Naive thymus-derived CD4-positive, alpha-beta T cell (primary cell): ENCODE measurements at places on chromosomes 1 and 21. TPM values are rescaled to one million over a fixed set of nuclear protein-coding genes. Genes with fewer than 3 reads are reported as not detected.

- H3K4me1 ChIP-seq, result no peaks in the 10 kb centered on the region
- H3K27me3 ChIP-seq, result no peaks in the 10 kb centered on the region
- no peak overlapping the region for H3K4me3 ChIP-seq
- no peak for DNase-seq
These were observed 41.6 kb upstream of the LRIG2 start for GRCh38 chr1:113031171-113031933.

DNA sequence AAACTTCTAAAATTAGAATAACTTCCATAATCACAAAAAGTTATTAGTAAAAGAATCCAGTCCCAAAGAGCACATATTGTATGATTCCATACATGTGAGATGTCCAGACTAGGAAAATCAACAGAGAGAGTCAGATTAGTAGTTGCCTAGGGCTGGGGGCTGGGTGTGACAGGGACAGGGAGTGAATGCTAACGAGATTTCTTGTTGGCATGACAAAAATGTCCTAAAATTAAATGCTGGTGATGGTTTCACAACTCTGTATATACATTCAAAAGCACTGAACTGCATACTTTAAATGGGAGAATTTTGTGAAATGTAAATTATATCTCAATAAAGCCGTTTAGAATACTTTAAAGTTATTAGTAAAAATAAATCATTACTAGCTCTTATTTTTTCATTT is 92.2 kb downstream of the SLC44A5 start:
- H3K27me3 ChIP-seq, result no peaks in the 10 kb centered on the region
- no peak overlapping the region for H3K27ac ChIP-seq
- no peak overlapping the region for H3K4me3 ChIP-seq
- no peak for DNase-seq

- no peaks in the 10 kb centered on the region for H3K27me3 ChIP-seq
- no peak for DNase-seq
- no peaks in the 10 kb centered on the region for H3K36me3 ChIP-seq
- no peaks in the 10 kb centered on the region for H3K4me1 ChIP-seq
- H3K4me3 ChIP-seq, result no peak overlapping the region
These were observed 31.2 kb downstream of the FMN2 start for GRCh38 chr1:240122639-240123613.

- peak; percentile 46 for DNase-seq
- no peaks in the 10 kb centered on the region for H3K27me3 ChIP-seq
- no peak overlapping the region for H3K27ac ChIP-seq
- H3K36me3 ChIP-seq, result no peaks in the 10 kb centered on the region
- H3K4me3 ChIP-seq, result no peak overlapping the region
- no peaks in the 10 kb centered on the region for H3K4me1 ChIP-seq
These were observed 4.0 kb upstream of the LACTBL1 start for GRCh38 chr1:22976461-22977243.

DNA sequence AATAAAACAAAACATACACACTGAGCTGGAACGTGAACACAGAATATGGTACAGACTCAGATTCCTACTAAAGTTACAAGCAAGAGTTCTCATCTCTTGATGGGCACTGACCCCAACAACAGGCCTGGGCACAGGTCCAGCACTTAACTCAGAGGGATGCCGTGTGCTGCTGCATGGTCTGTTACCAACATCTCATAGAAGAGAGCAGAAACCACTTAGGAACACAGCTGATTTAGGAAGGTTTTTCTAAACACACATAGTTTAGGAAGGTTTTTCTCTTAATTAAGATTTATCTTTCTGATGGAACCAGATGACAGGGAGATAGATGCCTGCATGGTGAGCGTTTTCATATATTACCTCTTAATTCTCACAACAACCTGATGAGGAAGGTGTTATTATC is 1.5 kb downstream of the GCLM start:
- DNase-seq, result no peak
- H3K27me3 ChIP-seq, result no peaks in the 10 kb centered on the region
- H3K27ac ChIP-seq, result no peak overlapping the region
- H3K36me3 ChIP-seq, result no peaks in the 10 kb centered on the region
- no peak overlapping the region for H3K4me3 ChIP-seq

GRCh38 chr1:242743983-242744780 is 219.7 kb upstream of the PLD5 start:
- H3K4me3 ChIP-seq, result no peak overlapping the region
- no peak overlapping the region for H3K27ac ChIP-seq
- no peaks in the 10 kb centered on the region for H3K27me3 ChIP-seq
- no peak for DNase-seq
- no peaks in the 10 kb centered on the region for H3K36me3 ChIP-seq
- H3K4me1 ChIP-seq, result no peaks in the 10 kb centered on the region

GRCh38 chr21:31660259-31660565 is 719 bp downstream of the SOD1 start:
- H3K27me3 ChIP-seq, result no peaks in the 10 kb centered on the region
- peak overlapping the region; percentile 79 for H3K4me3 ChIP-seq
- DNase-seq, result no peak
- no peaks in the 10 kb centered on the region for H3K36me3 ChIP-seq

- H3K27ac ChIP-seq, result no peak overlapping the region
- no peak overlapping the region for H3K4me3 ChIP-seq
- no peaks in the 10 kb centered on the region for H3K4me1 ChIP-seq
- no peak for DNase-seq
- H3K36me3 ChIP-seq, result peaks cover 14% of the 10 kb centered on the region
- no peaks in the 10 kb centered on the region for H3K27me3 ChIP-seq
These were observed 217.5 kb downstream of the FAF1 start for GRCh38 chr1:50742523-50742922.

- H3K4me1 ChIP-seq, result peaks cover 16% of the 10 kb centered on the region
- no peak for DNase-seq
- peak overlapping the region; percentile 69 for H3K4me3 ChIP-seq
- H3K36me3 ChIP-seq, result no peaks in the 10 kb centered on the region
These were observed 732 bp downstream of the GREM2 start for GRCh38 chr1:240611228-240611618.

DNA sequence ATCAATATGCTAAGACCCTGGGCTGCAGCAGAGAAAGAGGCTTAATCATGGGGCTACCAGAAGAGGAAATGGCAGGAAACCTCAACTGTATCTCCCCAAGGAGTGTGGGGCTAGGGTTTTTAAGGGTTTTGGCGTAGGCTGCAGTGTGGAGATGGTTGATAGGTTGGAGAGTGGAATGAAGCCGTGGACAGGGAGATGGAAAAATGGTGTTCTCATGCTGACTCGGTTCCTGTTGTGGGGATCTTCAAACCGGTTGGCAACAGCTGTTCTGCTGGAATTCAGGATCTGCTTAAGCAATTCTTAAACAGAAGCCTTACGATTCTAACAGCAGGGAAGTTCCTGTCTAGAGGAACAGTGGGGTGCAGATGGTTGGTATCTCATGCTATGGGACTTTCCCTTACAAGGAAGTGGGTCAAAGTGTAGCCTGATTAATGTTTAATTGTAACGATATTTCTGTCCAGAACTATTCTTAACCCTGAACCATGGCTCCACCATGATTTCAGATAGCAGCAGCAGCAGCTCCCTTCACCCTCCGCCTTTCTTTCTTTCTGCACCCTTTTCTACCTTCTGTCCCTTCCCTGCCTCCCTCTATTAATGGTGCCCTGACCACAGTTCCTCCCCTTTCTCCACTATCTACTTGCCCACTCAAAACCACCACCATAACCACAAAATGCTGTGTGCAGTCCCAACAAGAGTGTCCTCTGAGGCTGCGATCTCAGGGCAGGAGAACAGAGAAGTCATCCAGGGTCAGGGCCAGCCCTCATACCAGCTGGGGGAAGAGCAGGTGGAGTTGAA is 30.8 kb downstream of the RSPH1 start:
- no peak overlapping the region for H3K27ac ChIP-seq
- no peaks in the 10 kb centered on the region for H3K27me3 ChIP-seq
- H3K4me1 ChIP-seq, result peaks cover 52% of the 10 kb centered on the region
- no peaks in the 10 kb centered on the region for H3K36me3 ChIP-seq
- DNase-seq, result no peak

DNA sequence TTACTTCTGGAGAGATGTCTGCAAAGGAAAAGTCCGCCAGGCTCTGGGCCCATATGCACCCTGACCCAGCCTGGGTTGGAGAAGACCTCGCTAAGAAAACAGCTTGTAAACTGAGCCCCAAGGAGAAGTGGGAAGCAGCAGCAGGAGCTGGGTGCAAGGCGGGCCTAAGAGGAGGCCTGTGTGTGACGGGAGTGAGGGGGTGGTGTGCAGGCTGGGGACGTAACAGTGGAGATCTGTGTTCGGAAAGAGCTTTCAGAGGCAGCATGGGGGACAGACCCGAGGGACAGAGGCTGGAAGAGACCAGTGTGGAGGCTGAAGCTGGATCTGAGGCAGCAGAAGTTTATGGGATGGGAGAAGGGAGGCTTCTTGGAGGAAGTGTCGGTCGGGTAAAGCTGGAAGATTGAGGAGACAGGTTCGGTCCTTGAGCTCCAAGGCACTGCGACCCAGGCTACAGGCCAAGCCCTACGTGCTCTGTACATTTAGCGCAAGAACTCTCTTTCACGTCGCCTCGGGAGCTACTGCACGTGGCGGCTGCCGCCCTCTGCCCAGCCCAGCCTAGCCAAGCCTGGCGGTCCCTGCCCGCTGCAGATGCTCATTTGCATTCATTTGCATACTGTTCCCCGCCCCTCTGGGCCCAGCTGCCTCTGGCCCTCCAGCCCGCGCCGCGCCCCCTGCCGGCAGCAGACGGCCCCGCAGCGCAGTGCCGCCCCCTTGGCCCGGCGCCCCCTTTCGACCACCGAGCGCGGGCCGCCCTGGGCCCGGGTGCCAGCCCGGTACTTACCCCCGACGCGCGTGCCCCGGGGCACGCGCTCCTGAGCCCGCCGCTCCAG is 6.3 kb downstream of the HPCA start:
- peaks cover 24% of the 10 kb centered on the region for H3K27me3 ChIP-seq
- H3K36me3 ChIP-seq, result no peaks in the 10 kb centered on the region
- H3K4me3 ChIP-seq, result no peak overlapping the region
- no peak for DNase-seq

GRCh38 chr1:207454046-207454964 is at the start of gene CR2:
TSS of gene CR2 (plus strand) at chr1:207454328. CDS start at chr1:207454419, 91 bp downstream.
- DNase-seq, result peak; percentile 40
- H3K27me3 ChIP-seq, result peaks cover 7% of the 10 kb centered on the region
- peak within 1 kb of the TSS; percentile 48 for H3K27ac ChIP-seq
- no peaks in the 10 kb centered on the region for H3K36me3 ChIP-seq
- H3K4me1 ChIP-seq, result peaks cover 35% of the 10 kb centered on the region

GRCh38 chr1:221435504-221435904 is 306.4 kb downstream of the DUSP10 start:
- no peaks in the 10 kb centered on the region for H3K27me3 ChIP-seq
- H3K4me3 ChIP-seq, result no peak overlapping the region
- no peak for DNase-seq
- no peaks in the 10 kb centered on the region for H3K4me1 ChIP-seq

GRCh38 chr1:174743654-174744561 is 255.8 kb upstream of the CACYBP start:
- no peak overlapping the region for H3K4me3 ChIP-seq
- H3K27ac ChIP-seq, result no peak overlapping the region
- H3K4me1 ChIP-seq, result no peaks in the 10 kb centered on the region
- peak; percentile 36 for DNase-seq
- no peaks in the 10 kb centered on the region for H3K27me3 ChIP-seq
- no peaks in the 10 kb centered on the region for H3K36me3 ChIP-seq

- no peaks in the 10 kb centered on the region for H3K4me1 ChIP-seq
- DNase-seq, result no peak
- no peaks in the 10 kb centered on the region for H3K36me3 ChIP-seq
- no peak overlapping the region for H3K4me3 ChIP-seq
- H3K27ac ChIP-seq, result no peak overlapping the region
- no peaks in the 10 kb centered on the region for H3K27me3 ChIP-seq
These were observed 162.4 kb downstream of the KIF26B start for GRCh38 chr1:245317217-245317616.

- no peaks in the 10 kb centered on the region for H3K36me3 ChIP-seq
- H3K27ac ChIP-seq, result no peak overlapping the region
- H3K4me3 ChIP-seq, result no peak overlapping the region
- no peaks in the 10 kb centered on the region for H3K27me3 ChIP-seq
- peak; percentile 77 for DNase-seq
These were observed 16.7 kb downstream of the STYXL2 start for GRCh38 chr1:167110586-167110985.

DNA sequence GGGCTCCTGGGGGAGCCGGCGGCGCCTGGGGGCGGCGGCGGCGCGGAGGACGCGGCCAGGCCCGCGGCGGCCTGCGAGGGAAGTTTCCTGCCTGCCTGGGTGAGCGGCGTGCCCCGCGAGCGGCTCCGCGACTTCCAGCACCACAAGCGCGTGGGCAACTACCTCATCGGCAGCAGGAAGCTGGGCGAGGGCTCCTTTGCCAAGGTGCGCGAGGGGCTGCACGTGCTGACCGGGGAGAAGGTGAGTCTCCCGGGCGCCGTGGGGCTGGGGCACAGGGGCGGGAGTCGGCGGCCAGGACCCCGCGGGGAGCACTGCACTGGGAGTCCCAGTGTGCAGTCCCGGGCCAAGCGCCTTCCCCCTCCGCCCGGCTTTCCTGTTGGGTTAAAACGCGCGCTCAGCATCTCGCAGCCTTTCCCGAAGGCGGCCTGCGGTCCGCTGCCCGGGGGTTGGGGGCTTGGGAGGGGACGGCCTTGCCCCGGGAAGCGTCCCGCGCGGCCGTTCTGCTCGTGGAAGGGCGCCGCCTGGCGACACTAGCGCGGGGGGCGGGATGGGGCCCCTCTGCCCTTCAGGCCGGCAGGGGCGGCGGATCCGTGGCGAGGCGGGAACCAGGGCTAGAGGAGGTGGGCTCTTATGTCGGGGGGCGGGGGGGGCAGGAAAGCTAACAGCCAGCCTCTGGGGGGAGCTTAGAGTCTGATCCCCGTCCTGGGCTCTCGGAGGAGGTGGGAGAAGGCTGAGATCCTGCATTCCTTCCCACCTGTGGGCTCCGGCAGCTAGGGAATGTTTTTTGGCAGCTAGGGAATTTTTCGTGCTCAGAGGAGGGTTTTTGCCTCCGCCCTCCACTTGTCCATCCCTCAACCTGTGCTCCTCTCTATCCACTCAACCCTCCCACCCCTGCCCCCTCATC is 1.1 kb downstream of the HUNK start:
- no peak overlapping the region for H3K4me3 ChIP-seq
- DNase-seq, result no peak
- H3K27ac ChIP-seq, result no peak overlapping the region
- peaks cover 4% of the 10 kb centered on the region for H3K27me3 ChIP-seq
- H3K4me1 ChIP-seq, result no peaks in the 10 kb centered on the region

The ZNF593OS gene
- total RNA-seq, result not detected

The STMN1 gene
- 29.3 TPM for total RNA-seq

The RNF223 gene
- not detected in 2 replicates for total RNA-seq

The KRTAP12-2 gene
- not detected for total RNA-seq

The CFHR3 gene
- not detected in 2 replicates for total RNA-seq

The CADM3 gene
- not detected for total RNA-seq

The MPL gene
- total RNA-seq, result 0.98 TPM

The RSPH1 gene
- total RNA-seq, result 0.40 TPM

The VSIG8 gene
- total RNA-seq, result not detected

The HMCN1 gene
- total RNA-seq, result 0.19 TPM
